ENCODE measurements at places on chromosomes 4 and X. TPM values are rescaled to one million over a fixed set of nuclear protein-coding genes. Genes with fewer than 3 reads are reported as not detected.

Gene BEX1
- not detected for total RNA-seq

Gene MED14
- total RNA-seq = 62.6 TPM

Gene GAGE12E
- not detected for total RNA-seq

Gene GYG2
- total RNA-seq = not detected

Gene DTHD1
- not detected for total RNA-seq

Gene LNX1
- not detected for total RNA-seq

Gene TBC1D19
- total RNA-seq = 5.2 TPM

Gene ADH1C
- not detected for total RNA-seq

Gene AMBN
- total RNA-seq = not detected

Gene CSAG3
- total RNA-seq = not detected

Gene MEPE
- not detected for total RNA-seq

Gene GASK1B
- total RNA-seq = not detected

Gene LINC00632
- total RNA-seq = not detected

Data from activated B cell treated with CpG ODN at 0.5 μM for 24 hours (primary cell).